HT-29 (cell line): ENCODE measurements at places on chromosomes 2 and 18. TPM values are rescaled to one million over a fixed set of nuclear protein-coding genes. Genes with fewer than 3 reads are reported as not detected.

DNA sequence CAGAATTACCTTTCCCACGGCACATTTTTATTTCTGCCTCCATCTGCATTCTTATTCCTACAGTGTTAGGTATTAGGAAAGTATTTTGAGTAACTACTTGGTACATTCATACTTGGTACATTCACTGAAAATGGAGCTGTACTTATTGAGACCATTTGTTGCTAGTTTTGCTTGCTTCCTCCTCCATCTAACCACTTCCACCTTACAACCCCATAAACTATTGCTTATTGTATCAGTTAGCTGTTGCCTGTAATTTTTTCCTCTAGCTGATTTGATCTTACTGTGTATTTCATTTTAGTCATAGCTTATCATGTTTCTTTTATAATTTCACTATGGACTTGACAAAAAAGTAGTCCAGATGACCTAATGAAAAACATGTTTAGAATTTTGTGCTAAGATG lies 50.7 kb downstream of the AFTPH start:
- no peak for DNase-seq

DNA sequence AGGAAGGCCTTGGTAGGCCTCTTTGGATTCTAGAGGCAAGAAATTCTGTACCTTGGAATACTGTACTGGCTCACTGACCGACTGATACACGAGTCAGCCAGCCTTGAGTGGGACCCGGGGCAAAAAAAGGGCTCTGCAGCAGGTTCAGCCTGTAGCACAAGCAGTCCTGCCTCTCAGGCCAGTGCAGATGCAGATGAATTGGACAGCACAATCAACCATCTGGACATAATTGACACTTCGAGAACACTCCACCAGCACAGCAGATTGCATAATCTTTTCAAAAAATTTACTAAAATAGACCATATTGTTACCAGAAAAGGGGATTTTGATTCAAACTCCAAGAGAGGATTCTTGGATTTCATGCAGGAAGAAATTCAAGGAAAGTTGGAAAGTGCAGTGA lies 241.6 kb downstream of the RPIA start:
- DNase-seq: no peak

ICOS gene
- total RNA-seq: not detected in 2 replicates

DNA sequence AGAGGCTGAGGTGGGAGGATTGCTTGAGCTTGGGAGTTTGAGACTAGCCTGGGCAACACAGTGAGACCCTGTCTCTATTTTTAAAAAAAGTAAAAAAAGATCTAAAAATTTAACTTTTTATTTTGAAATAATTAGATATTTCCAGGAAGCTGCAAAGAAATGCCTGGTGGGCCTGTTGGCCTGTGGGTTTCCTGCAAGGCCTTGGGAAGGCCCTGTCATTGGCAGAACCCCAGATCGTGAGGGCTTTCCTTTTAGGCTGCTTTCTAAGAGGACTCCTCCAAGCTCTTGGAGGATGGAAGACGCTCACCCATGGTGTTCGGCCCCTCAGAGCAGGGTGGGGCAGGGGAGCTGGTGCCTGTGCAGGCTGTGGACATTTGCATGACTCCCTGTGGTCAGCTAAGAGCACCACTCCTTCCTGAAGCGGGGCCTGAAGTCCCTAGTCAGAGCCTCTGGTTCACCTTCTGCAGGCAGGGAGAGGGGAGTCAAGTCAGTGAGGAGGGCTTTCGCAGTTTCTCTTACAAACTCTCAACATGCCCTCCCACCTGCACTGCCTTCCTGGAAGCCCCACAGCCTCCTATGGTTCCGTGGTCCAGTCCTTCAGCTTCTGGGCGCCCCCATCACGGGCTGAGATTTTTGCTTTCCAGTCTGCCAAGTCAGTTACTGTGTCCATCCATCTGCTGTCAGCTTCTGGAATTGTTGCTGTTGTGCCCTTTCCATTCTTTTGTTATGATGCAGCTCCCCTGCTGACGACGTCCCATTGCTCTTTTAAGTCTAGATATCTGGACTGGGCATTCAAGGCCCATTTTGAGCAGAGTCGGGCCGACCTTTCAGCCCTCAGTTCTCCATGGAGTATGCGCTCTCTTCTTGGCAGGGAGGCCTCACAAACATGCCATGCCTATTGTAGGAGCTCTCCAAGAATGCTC lies 6.6 kb downstream of the PROC start:
- DNase-seq: no peak

GRCh38 chr2:55120634-55121359 lies 70.5 kb upstream of the RTN4 start:
- DNase-seq: no peak

GRCh38 chr2:37330681-37331080 lies 6.0 kb upstream of the PRKD3 start:
- DNase-seq: no peak

DNA sequence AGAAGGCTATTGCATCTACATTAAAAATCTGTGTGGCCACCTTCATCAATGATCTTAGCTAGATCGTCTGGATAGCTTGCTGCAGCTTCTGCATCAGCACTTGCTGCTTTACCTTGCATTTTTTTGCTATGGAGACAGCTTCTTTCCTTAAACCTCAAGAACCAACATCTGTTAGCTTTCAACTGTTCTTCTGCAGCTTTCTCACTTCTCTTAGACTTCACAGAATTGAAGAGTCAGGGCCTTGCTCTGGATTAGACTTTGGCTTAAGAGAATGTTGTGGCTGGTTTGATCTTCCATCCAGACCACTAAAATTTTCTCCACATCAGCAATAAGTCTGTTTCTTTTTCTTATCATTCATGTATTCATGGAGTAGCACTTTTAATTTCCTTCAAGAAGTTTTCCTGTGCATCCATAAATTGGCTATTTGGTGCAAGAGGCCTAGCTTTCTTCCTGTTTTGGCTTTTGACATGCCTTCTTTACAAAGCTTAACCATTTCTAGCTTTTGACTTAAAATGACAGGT lies 54.4 kb upstream of the MAP4K4 start:
- DNase-seq: no peak

DNA sequence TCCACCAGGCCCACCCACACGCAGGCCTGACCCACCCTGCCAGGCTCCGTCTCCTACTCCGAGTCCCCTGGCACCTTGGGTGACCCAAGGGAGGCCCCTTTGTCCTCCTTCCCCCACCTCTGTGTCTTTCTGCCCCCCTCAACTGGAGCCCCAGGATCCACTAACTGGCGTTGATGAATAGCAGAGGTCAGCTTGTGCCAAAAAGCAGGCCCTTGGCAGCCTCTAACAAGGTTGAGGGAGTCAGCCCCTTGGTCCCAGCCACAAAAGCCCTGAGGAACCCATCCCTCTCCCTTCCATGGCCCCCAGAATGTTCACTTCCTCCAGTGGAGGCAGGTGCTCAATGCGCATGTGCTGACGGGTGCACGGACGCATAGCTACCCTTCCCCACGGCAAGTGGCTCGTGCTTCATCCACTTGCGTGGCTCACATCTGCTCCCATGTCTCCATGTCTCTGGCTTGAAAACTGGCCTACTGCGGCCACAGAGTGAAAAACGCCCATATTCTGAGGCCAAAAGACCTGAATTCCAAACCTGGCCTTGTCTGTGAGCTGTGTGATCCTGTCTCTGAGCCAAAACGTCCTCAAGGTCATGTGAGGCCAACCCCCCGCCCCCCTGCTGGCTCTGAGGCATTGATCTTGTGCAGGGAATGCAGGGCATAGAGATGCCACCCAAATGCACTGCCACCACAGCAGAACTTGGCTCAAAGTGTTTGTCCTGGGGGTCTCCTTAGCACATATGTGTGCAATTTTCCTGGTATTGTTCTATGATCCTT lies 19.0 kb upstream of the PTMA start:
- DNase-seq: no peak

PROM2 gene
- 72.2 and 75.5 TPM in 2 replicates for total RNA-seq

TBR1 gene
- total RNA-seq: not detected in 2 replicates

- DNase-seq: peak; percentile 66
Measured at GRCh38 chr2:60882971-60883753, 1.8 kb downstream of the REL start.

- no peak for DNase-seq
Measured at GRCh38 chr2:159088906-159089305, 120.5 kb downstream of the TANC1 start.

CLASP1 gene
- total RNA-seq: 27.9 and 29.2 TPM in 2 replicates

- DNase-seq: no peak
Measured at GRCh38 chr2:128403814-128404708, 85.4 kb upstream of the HS6ST1 start.

CELF4 gene
- not detected in 2 replicates for total RNA-seq

FER1L5 gene
- total RNA-seq: 0.05 TPM in 1 of 2 replicates, not detected in the other

GCKR gene
- total RNA-seq: 0.76 and 1.4 TPM in 2 replicates

FIGN gene
- total RNA-seq: not detected in 2 replicates
